ENCODE measurements at places on chromosomes 7 and 10.

- no peak for DNase-seq
These were observed 143.0 kb downstream of the DIP2C start for GRCh38 chr10:546451-546850.

GRCh38 chr7:117652943-117653680 is 173.3 kb downstream of the CFTR start:
- no peak for DNase-seq

- no peak for DNase-seq
These were observed 60.9 kb downstream of the ST7 start for GRCh38 chr7:117014099-117014656.

DNA sequence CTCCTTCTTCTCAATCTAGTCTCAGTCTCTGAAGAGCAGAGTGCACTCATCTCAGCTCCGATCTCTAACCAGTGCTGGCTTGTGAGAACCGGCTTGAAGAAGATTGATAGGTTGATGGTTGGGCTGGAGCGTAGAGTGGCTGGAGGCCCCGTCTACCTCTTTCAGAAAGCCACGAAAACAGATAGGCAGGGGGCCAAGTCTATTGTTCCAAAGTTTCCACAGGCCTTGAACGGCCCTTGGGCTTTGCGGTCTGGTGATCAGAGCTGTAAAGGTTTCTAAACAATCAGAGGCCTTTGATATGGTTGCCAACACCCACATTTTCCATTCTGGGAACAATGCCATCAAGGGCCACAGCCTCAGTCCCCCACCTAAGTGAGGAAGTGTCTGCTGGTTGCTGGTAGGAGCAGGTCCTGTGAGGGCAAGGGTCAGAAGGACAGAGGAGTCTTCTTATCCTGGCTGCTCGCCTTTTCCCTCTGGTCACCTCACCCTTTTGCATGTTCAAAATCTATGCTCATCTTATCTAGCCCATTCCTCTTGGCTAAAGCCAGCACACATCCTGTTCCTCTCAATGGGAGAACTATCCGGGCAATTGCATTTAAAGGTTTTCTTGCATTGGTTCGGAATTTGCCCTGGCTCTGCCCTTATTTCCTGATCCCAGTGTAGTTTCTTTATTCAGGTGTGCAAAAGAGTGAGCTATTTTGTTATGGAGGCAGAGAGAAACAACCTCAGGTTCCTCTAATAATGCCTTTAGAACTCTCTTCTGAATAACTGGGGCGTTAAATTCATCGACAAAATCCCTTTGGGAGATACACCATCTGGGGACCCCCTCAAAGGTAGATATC is 70.3 kb upstream of the KMT2E start:
- DNase-seq = no peak

DNA sequence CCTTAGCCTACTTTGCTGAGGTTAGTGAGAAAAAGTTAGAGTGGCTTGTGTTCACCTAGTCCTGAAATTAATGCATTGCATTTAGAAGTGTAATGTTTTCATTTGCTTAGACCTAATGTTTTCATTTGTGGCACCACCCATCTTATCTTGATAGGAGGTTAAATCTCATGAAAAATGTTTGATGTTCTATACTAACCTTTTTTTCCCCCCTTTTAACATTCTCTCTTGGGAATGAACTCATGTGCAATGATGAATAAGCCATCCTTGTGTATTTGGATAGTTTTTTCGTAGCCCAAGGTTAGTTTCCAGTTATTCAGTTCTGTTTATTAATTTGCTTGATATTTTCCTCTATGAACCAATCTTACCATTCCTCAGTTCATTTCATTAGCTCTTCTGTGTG is 2.8 kb downstream of the FHIP2A start:
- DNase-seq = no peak

DNA sequence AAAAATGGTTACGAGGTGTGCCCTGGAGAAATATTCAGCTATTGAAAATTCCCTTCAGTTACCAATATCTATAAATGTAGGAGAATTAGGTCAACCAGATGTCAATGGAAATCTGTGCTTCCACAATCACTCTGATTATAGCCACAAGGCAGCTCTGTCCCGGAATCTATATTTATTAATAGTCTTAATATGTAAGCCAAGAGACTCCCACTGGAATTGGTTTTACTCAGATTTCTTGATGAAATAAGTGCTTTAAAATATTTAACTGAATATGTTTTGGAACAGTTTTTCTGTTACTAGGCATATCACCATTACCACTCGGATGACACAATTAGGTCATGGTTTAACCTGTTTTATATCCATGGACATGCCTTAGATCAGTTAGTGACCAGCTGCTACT is 169.6 kb downstream of the POM121L12 start:
- no peak for DNase-seq

DNA sequence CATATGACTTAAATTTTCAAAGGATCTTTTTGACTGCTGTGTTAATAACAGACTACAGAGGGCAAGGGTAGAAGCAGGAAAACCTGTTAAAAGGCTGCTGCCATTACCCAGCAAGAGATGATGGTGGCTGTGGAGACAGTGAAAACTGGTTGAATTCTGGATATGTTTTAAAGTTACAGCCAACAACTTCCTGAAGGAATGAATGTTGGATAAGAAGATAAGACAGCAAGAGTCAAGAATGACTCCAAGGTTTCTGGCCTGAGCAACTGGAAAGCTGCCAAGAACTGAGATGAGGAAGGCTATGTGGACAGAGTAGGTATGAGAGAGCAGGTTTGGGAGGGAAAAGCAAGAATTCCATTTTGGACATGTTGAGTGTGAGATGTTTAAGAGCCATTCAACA is 19.1 kb downstream of the CNOT4 start:
- no peak for DNase-seq

- DNase-seq = no peak
These were observed 61.8 kb upstream of the DNAJB6 start for GRCh38 chr7:157274991-157275427.

DNA sequence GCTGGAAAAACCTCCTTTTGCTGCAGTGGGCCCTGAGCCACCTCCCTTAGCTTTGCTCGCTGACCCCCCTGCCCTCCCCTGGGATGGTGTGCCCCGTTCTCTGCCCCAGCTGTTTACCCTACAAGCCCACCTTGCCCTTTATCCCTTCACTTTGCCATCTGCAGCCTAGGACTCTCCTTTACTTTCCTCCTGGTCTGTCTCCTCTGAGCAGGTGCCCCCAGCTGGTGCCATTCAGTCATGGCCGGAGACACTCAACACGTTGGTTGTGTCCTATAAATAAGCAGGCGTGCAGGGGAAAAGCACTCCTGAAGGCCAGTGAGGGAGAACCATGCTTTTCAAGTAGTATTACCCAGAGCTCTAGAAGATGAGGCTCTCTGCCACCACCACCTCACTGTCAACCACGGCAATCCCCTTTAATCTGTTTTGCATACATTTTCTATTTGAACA is 6.1 kb downstream of the RASSF4 start:
- no peak for DNase-seq

- DNase-seq = no peak
These were observed 124.7 kb downstream of the CUBN start for GRCh38 chr10:17004801-17005380.

DNA sequence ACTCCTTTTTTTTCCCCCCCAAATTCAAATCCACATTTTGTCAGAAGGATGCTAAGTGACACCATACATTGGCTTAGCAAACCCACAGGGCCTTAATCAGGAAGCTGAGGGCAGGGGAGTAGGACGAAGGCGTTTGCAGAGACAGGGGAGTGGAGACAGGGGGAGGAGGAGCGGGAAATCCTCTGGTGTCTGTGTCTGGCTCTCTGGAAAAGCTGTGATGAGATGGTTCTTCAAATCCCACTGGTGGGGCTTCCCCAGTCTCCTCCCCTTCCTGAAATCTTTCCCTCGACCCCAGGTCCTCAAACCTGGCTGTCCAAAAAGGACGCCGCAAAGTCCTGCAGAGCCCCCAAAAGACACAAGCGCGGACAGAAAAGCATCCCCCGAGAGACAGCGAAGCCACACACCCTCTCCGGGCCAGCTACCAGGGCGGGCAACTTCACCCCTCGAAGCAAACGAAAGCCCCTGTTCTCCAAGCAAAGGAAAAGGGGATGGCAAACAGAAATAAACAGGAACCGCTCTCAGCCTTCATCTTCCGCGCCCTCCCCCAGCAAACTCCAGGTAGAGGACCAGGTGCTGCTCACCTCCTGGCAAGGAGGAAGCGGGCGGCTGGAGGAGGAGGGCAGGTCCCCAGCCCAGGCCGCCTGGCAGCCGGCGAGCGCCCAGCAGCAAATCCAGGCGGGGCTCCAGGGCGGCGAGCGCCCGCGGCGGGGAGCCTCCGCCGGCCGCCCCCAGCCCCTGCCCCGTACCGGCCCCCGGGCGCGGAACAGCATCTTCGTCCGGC is 520 bp downstream of the ELAPOR2 start:
- DNase-seq = no peak

DNA sequence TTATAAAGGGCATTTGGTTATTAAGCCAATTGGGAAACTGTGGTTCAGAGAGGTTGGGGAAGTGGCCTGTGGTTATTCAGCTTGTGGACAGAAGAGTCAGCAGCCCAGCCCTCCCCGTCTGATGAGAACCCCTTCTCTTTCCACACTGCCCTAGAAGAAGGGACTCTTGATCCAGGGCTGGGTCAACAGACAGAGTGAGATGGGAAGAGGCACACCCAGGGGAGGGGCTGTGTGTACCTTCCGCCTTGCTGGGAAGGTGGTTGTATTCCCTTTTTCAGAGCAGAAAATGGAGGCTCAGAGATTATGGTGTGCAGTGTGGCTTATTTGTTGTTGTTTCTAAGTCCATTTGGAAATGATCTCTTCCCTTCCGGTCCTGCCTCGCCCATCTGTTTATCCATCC is 103.4 kb downstream of the GRK5 start:
- DNase-seq = no peak

DNA sequence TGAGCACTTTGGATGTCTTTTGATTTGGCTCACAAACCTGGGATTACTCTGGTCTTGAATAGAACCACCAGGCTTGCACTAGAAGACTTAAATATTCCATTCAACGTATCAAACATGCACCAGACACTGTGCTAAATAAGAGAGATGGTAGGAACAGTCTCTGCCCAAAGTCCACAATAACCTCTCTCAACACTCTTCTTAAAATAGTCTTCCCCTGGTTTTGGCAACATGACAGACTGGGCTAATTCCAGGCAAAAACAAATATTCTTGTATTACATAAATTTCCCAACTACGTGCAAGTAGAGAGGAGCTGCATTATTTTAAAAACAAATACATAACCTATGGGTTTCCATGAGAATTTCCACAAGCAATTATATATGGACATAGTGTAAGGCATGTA is 64.8 kb upstream of the PAPSS2 start:
- DNase-seq = no peak

DNA sequence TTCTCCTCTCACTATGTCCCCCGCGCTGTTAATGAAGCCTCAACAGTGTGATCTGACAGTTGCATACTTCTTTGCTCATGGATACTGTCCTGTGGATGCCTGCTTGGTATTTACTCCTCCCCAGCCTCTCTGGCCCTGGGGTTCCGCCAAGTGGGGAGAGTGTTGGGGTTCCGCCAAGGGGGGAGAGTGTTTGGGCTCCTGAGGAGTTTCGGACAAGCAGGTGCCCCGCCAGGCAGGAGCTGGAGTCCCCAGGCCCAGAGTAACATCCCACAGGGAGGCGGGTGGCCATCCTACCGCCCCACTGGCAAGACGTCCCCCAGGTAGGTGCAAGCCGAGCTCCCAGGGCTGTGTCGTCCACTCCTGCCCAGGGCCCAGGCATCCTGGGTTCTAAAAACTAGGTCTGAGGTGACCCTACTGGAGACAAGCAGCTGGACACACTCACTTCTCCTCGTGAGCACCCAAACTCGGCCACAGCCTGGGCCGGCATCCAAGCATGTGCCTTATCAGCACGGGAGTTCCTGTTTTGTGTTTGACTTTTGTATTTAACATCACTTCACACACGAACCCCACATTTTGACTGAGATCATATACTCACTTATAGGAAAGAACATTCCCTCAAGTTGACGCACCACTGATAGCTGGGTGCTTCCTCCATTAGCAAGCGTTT is 34.2 kb downstream of the CAMK2B start:
- DNase-seq = no peak

- DNase-seq = no peak
These were observed 132.0 kb upstream of the FZD8 start for GRCh38 chr10:35774109-35774508.

DNA sequence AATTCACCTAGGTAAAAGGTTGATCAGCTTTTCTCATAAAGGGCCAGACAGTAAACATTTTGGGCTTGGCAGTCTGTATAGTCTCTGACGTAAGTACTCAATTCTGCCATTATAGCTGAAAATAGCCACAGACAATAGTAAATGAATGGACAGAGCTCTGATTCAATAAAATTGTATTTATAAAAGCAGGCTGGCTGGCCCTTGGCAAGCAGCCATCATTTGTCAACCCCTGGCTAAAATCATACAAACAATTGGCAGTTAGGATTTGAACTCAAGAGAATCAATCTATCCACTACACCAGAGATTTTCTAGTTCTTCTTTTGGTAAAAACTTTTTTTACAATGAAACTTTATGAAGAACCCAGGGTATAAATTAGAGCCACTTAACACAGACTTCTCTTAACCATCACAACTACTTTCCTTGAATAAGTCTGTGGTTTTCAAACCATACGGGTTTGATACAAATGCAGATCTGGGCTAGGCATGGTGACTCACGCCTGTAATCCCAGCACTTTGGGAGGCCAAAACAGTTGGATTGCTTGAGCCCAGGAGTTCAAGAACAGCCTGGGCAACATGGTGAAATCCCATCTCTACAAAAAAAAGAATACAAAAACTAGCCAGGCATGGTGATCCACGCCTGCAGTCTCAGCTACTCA is 124.5 kb downstream of the SLC16A9 start:
- no peak for DNase-seq

GRCh38 chr10:78634835-78635234 is 433.9 kb upstream of the ZMIZ1 start:
- no peak for DNase-seq

GRCh38 chr7:148540041-148540738 is 50.4 kb upstream of the C7orf33 start:
- DNase-seq = no peak

- no peak for DNase-seq
These were observed 10.2 kb downstream of the CYREN start for GRCh38 chr7:135160098-135160857.

GRCh38 chr7:50446542-50446960 is 3.6 kb downstream of the FIGNL1 start:
- no peak for DNase-seq

- DNase-seq = no peak
These were observed 12.9 kb upstream of the SEPTIN7 start for GRCh38 chr7:35787925-35788324.

GRCh38 chr10:63965846-63966245 is 444.6 kb downstream of the REEP3 start:
- no peak for DNase-seq

GRCh38 chr7:127250312-127251035 is 2.3 kb downstream of the GRM8 start:
- DNase-seq = no peak

- DNase-seq = no peak
These were observed 77.4 kb downstream of the DLG5 start for GRCh38 chr10:77849039-77849664.

DNA sequence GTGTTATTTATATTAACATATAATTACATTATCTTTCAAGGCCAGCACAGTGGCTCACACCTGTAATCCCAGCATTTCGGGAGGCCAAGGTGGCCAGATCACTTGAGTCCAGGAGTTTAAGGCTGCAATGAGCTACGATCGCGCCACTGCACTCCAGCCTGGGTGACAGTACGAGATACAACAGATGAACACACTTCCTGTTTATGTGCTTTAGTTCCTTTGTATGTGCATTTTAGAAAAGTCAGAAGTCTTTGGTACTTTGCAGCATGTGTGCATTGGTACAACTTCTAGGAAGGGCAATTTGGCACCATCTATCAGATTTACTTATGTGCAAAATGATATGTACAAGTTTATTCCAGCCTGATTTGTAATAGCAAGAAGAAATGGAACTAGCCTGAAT is 13.3 kb downstream of the SLC35G1 start:
- no peak for DNase-seq

- no peak for DNase-seq
These were observed 3.3 kb downstream of the MAP3K8 start for GRCh38 chr10:30437031-30437841.
